ENCODE measurements at places on chromosomes 1 and 21. TPM values are rescaled to one million over a fixed set of nuclear protein-coding genes. Genes with fewer than 3 reads are reported as not detected.
A peak's percentile ranks its signal among the peaks of the same experiment; 100 is the strongest.

DNA sequence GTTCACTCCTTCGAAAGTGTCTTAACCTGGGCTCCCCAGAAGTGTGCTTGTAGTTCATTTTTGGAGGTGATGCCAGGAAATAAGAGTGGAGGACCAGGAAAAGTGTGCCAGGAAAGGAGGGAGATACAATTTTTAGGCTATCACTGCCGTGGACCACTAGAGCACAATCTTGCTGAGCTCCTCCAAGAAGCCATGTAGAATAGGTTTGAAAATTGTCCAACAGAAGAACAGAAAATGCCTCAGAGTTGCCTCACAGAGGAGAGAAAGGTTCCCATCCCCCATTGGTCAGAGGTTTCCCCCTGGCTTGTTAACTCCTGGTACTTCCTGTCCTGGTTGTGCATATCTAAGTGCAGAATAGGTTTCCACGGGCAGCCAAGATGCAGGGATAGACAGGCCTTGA lies 41.6 kb downstream of the CATSPERE start:
- no peaks in the 10 kb centered on the region for H3K36me3 ChIP-seq
- no peak for DNase-seq
- H3K27ac ChIP-seq = no peak overlapping the region

- no peak overlapping the region for H3K4me3 ChIP-seq
- no peaks in the 10 kb centered on the region for H3K27me3 ChIP-seq
- H3K27ac ChIP-seq = peak overlapping the region; percentile 61
- peak; percentile 80 for DNase-seq
- peaks cover 98% of the 10 kb centered on the region for H3K36me3 ChIP-seq
- H3K4me1 ChIP-seq = no peaks in the 10 kb centered on the region
These were observed 14.6 kb downstream of the STRIP1 start for GRCh38 chr1:110048923-110049601.

DNA sequence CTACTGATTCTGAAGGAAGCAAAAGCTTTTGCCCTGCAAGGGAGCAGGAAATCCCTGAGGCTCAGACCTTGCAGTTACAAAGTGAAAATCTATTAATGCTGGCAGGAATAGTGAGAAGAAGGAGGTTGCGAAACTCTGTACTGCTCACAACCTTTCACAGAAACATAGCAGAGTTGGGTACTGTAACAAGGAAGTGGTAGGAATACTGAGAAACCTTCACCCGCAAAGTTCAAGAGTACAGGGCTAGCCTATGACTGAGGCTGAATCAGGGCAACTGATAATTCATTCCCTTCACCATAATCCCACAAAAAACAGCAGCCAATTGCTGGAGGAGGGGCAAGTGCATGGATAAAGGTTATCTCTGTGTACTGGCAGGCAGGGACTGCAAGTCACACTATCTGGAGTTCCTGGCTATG lies 23.9 kb upstream of the KCTD3 start:
- H3K36me3 ChIP-seq = no peaks in the 10 kb centered on the region
- H3K4me1 ChIP-seq = peaks cover 7% of the 10 kb centered on the region
- no peaks in the 10 kb centered on the region for H3K27me3 ChIP-seq
- no peak overlapping the region for H3K4me3 ChIP-seq
- peak; percentile 80 for DNase-seq

The ZNF678 gene
- total RNA-seq = 7.7 TPM

- H3K27me3 ChIP-seq = no peaks in the 10 kb centered on the region
- H3K36me3 ChIP-seq = no peaks in the 10 kb centered on the region
- no peaks in the 10 kb centered on the region for H3K4me1 ChIP-seq
- no peak overlapping the region for H3K27ac ChIP-seq
These were observed 48.4 kb upstream of the DNAJC6 start for GRCh38 chr1:65260851-65261473.

DNA sequence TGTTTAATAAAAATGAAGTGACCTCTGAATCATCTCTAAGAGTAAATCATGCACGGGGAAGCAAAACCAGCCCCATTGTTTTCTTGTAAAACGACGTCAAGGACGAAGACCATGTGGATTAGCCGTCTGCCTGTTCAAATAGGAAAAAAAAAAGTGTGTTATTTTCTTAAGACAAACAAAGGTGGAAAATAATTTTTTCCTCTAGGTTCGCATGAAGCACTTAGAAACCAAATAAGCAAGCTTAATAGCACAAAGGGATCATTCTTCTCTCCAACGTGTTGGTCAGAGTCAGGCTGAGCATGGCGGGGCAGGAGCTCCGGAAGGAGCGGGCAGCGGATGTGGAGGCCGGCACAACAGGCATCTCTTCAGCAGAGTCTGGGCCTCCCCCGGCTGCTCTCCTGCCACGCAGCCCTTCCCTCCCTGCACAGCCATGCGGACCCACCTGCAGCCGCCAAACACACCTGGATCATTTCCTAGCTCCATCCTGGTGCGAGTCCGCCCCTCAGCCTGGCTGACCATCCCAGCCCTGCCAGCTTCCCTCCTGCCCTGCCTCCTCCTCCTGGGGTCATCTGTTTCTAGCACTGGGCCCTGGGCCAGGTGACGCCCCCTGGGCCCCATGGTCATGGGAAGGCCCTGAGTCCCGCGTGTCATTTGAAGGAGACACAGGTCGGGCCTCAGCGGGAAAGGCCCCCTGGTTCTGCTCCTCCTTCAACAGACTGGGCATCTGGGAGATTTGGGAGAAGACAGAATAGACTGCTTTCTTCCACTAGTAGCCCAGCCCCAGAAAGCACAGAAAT lies 40.2 kb downstream of the MX1 start:
- H3K36me3 ChIP-seq = peaks cover 65% of the 10 kb centered on the region
- DNase-seq = peak; percentile 44
- no peak overlapping the region for H3K4me3 ChIP-seq
- no peak overlapping the region for H3K27ac ChIP-seq
- no peaks in the 10 kb centered on the region for H3K4me1 ChIP-seq

DNA sequence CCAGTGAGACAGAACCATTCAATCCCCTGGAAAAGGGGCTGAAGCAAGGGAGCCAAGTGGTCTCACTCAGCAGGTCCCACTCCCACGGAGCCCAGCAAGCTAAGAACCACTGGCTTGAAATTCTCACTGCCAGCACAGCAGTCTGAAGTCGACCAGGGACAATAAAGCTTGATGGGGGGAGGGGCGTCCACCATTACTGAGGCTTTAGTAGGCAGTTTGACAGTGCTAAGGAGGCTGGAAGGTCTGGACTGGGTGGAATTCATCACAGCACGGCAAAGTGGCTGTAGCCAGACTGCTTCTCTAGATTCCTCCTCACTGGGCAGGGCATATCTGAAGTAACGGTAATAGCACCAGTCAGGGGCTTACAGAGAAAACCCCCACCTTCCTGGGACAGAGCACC lies 105.4 kb upstream of the GORAB start:
- H3K27me3 ChIP-seq = no peaks in the 10 kb centered on the region
- H3K27ac ChIP-seq = no peak overlapping the region
- DNase-seq = no peak
- H3K36me3 ChIP-seq = no peaks in the 10 kb centered on the region
- H3K4me3 ChIP-seq = no peak overlapping the region

GRCh38 chr1:25805863-25806225 lies 5.9 kb downstream of the SELENON start:
- no peak for DNase-seq
- no peak overlapping the region for H3K27ac ChIP-seq
- no peaks in the 10 kb centered on the region for H3K27me3 ChIP-seq
- H3K36me3 ChIP-seq = peaks cover 25% of the 10 kb centered on the region

DNA sequence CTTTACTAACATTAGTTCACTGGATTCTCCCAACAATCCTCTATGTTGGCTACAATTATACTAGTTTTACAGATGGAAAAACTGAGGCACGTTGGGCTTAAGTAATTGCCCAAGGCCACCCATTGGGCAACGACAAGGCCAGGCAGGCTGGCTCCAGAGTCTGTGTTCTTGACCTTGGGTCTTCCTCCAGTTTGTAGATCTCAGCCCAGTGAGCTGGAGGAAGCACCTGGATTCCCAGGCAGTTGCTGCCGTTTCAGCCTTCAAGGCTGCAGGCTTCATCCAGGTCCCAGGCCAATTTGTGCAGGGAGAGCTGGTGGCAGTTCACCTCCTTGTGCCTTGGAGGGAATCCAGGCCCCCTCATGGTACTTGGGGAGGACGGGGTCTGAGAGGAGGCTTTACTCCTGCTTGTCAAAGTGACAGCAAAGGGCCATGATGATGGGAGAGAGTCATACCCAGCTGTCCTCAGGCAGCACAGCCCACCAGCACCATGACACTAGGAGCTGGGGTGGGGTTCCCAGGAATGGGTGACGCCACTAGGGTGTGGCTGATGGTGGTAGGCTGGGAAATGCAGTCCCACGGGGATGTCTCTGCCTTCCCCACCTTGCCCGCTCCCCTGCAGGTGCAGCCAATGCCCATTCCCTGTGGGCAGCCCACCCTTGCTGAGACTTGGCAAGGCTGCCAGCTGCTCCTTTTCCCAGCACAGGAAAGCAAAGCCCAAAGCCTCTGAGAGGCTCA lies 27.1 kb downstream of the PKP1 start:
- no peak for DNase-seq
- H3K27ac ChIP-seq = no peak overlapping the region
- H3K4me1 ChIP-seq = no peaks in the 10 kb centered on the region
- no peaks in the 10 kb centered on the region for H3K36me3 ChIP-seq

GRCh38 chr1:204782118-204782700 lies 88.5 kb upstream of the NFASC start:
- no peaks in the 10 kb centered on the region for H3K27me3 ChIP-seq
- no peak for DNase-seq
- no peak overlapping the region for H3K4me3 ChIP-seq
- no peak overlapping the region for H3K27ac ChIP-seq

- no peak for DNase-seq
- no peak overlapping the region for H3K4me3 ChIP-seq
- H3K36me3 ChIP-seq = no peaks in the 10 kb centered on the region
- H3K27ac ChIP-seq = peak overlapping the region; percentile 75
These were observed 102.2 kb downstream of the TSEN15 start for GRCh38 chr1:184153731-184154130.

GRCh38 chr21:22871692-22872091 lies 1873.5 kb downstream of the NCAM2 start:
- H3K27me3 ChIP-seq = no peaks in the 10 kb centered on the region
- no peaks in the 10 kb centered on the region for H3K4me1 ChIP-seq
- no peak for DNase-seq
- H3K27ac ChIP-seq = no peak overlapping the region

The PYHIN1 gene
- total RNA-seq = 4.7 TPM

- no peak overlapping the region for H3K4me3 ChIP-seq
- no peaks in the 10 kb centered on the region for H3K27me3 ChIP-seq
- peaks cover 40% of the 10 kb centered on the region for H3K36me3 ChIP-seq
- H3K4me1 ChIP-seq = no peaks in the 10 kb centered on the region
These were observed 31.3 kb upstream of the GUCA2A start for GRCh38 chr1:42195841-42196240.

DNA sequence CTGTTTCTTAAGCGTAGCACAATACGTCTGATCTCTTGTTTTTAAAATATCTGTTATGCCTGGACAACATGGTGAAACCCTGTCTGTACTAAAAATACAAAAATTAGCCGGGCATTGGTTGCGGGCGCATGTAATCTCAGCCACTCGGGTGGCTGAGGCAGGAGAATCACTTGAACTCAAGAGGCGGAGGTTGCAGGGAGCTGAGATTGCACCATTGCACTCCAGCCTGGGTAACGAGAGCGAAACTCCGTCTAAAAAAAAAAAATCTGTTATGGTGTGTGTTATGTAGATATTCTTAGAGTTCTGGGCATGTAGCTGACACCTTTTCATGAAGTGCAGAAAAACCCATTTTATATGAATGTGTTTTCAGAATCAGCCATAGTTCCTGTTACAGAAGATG lies 38.2 kb downstream of the RABGAP1L start:
- no peak for DNase-seq
- no peaks in the 10 kb centered on the region for H3K27me3 ChIP-seq
- no peaks in the 10 kb centered on the region for H3K4me1 ChIP-seq
- H3K36me3 ChIP-seq = no peaks in the 10 kb centered on the region
- H3K4me3 ChIP-seq = no peak overlapping the region
- H3K27ac ChIP-seq = no peak overlapping the region

DNA sequence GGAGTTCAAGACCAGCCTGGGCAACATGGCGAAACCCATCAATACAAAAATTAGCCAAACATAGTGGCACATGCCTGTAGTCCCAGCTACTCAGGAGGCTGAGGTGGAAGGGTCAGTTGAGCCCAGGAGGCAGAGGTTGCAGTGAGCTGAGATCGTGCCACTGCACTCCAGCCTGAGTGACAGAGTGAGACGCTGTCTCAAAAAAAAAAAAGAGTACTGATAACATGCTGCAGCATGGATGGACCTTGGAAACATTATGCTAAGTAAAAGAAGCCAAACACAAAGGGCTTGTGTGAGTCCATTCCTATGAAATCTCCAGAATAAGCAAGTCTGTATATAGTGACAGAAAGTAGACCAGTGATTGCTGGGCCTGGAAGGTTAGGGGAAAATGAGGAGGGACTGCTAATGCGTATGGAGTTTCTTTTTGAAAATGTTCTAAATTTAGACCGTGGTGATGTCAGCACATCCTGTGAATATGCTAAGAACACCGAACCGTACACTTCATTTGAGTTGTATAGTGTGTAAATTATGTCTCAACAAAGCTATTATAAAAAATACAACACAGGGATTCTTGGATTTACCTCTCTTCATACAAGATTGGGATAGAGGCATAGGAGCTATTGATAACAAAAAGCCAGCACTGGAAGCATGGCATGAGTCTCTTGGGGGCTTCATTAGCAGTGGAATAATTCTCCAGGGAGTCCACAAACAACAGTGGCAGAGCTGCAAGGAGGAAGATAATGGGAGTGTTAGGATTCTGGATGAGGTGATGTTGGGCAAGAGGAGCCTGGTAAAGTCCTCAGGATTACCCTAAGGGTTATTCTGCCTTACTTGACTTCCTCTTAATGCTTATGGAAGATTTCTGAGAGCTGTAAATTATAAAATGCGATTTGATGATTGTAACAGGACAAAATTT lies 73.5 kb downstream of the TTC3 start:
- H3K36me3 ChIP-seq = no peaks in the 10 kb centered on the region
- no peak overlapping the region for H3K27ac ChIP-seq
- no peak for DNase-seq
- no peaks in the 10 kb centered on the region for H3K27me3 ChIP-seq
- H3K4me3 ChIP-seq = no peak overlapping the region
- no peaks in the 10 kb centered on the region for H3K4me1 ChIP-seq

The CLCA1 gene
- 87.5 TPM for total RNA-seq

- H3K4me1 ChIP-seq = no peaks in the 10 kb centered on the region
- no peaks in the 10 kb centered on the region for H3K36me3 ChIP-seq
- H3K4me3 ChIP-seq = no peak overlapping the region
- DNase-seq = no peak
These were observed 25.4 kb upstream of the CGN start for GRCh38 chr1:151485685-151486255.

DNA sequence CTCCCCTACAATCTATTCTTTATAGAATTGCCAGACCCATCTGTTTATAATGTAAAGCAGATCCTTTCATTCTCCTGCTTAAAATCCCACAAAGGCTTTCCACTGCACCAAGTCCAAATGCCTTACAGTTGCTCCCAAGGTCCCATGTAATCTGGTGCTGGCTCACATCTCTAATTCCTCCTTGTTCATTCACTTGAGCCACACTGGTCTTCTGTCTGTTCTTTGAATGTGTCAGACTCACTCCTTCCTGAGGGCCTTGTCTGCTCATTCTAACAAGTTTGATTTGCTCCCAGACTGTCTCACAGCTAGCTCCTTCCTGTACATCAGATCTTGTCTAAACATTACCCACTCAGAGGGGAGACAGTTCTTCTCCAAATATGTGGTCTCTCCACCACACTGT lies 38.9 kb downstream of the ALG14 start:
- H3K4me1 ChIP-seq = no peaks in the 10 kb centered on the region
- H3K27me3 ChIP-seq = no peaks in the 10 kb centered on the region
- no peaks in the 10 kb centered on the region for H3K36me3 ChIP-seq
- H3K27ac ChIP-seq = no peak overlapping the region
